ENCODE measurements at places on chromosomes 6 and 20.

- no peak for DNase-seq
These were observed 92.3 kb downstream of the NFATC2 start for GRCh38 chr20:51450221-51450712.

- no peak for DNase-seq
These were observed 138.2 kb upstream of the DTNBP1 start for GRCh38 chr6:15800841-15801617.

DNA sequence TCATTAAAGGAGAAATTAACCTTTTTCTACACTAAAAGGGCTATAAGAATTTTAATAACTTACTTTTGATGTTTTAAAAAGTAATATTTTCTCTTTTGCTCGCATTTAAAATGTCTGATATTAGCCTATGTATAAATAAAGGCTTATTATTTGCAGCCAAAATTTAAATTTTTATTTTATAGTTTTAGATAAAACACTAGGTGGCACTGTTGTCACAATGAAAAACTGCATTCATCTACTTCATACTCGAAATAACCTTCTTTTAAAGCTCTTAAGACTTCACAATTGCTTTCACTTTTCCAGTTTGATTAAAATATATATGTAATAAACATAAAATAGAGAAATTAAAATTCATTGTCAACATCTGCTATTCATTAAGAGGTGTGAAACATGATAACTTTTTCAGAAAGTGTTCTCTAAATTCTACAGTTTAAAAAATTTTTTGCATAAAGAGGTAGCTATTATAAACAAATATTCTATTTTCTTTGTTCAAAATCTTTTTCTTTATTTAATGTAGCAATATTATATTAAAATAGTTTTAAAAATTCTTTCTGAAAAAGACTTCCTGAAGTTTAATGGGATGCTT lies 78.8 kb upstream of the DEFB112 start:
- DNase-seq: no peak

- DNase-seq: no peak
These were observed 62.1 kb downstream of the WDR27 start for GRCh38 chr6:169639653-169640278.
